Brain microvascular endothelial cell (primary cell): ENCODE measurements at places on chromosomes 4 and X.

- DNase-seq: no peak
These were observed 77.5 kb downstream of the ENOX2 start for GRCh38 chrX:130825525-130825924.

GRCh38 chrX:14398725-14399124, 130.6 kb upstream of the GLRA2 start:
- DNase-seq: no peak

GRCh38 chr4:52976523-52977230, 114.6 kb downstream of the RASL11B start:
- no peak for DNase-seq

DNA sequence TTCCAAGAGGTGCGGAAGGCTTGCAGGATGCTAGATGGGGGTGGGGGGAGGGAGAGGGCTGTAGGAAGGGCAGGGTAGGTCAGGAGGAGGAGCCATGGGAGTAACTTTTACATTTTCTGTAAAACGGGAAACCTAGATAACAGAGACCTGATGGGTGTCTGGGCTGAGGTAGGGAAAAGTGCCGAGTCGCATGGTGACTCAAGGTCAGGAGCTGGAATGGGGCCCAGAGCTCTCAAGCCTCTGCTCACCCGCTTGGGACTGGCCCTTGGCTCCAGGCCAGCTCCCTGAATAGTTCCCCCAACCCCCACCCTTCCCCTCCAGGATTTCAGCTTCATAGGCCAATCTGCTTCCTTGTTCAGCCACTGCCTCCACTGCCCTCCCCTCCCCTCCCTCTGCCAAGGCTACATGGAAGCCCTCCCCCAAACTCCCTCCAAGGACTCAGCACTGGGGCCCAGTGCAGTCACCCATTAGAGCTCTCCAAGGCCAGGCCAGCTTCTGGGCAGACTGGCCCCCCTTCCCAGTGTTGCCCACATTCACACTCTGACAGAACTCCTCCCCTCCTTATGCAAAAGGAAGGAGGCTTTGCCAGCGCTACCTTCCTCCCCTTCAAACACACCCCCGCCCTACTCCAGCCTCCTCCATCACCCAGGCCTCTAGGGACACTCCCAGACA, 43.6 kb downstream of the TSC22D3 start:
- DNase-seq: peak; percentile 59

GRCh38 chrX:101442085-101442484, 34.1 kb downstream of the HNRNPH2 start:
- no peak for DNase-seq

DNA sequence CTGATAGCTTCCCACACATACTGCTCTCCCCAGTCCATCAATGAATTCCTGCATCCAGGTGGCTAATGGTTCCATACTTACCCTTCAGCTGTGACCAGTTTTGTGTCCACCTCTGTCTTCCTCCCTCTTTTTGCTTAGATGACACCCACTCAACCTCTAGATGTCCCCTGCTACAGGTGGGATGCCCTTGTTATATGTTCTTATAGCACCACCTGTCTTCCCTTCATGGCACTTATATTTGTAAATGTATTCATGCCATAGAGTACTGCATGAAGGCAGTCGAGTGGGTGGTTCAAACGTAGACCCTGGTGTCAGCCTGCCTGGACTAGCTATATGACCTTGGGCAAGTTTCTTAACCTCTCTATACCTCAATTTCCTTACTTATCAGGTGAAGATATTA, 6.5 kb upstream of the USP46 start:
- DNase-seq: no peak
